ENCODE measurements at places on chromosomes 5 and 9.

DNA sequence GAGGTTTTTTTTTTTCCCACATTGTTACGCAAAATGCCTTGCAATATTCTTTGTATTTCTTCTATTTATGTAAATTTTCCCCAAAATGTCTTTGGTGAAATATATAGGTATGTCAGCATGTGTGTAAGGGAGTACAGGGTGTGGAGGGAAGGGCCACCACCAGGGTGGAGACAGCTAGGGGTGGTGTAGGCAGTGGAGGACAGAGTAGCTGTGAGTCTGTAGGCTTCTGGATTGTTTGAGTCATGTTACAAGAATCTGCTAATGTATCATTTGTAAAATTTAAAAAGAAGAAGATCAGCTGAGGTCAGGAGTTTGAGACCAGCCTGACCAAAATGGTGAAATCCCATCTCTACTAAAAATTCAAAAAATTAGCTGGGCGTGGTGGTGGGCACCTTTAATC lies 175.5 kb downstream of the NXNL2 start:
- no peak for DNase-seq

- no peak for DNase-seq
Observed at GRCh38 chr5:56313004-56313531, 79.9 kb upstream of the ANKRD55 start.

DNA sequence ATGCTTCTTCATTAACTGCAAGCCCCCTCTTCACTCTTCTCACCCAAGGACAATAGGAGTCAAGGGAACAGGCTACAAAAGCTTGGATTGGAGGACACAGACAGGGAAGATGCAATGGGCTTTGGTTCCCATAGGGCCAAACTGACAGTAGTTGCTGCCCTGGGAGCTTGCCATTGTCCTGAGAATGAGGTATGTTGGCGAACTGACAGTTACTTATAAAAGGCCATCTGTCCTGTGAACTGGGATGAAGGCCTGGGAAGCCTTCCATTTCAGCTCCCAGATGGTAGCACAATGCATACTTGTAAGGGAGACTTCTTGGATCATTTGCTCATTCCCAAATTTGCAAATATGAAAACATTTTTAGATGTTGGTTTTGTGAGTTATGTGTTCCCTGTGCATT lies 88.9 kb downstream of the SNCAIP start:
- no peak for DNase-seq

GRCh38 chr9:129560881-129561306 lies 60.0 kb downstream of the C9orf50 start:
- no peak for DNase-seq

DNA sequence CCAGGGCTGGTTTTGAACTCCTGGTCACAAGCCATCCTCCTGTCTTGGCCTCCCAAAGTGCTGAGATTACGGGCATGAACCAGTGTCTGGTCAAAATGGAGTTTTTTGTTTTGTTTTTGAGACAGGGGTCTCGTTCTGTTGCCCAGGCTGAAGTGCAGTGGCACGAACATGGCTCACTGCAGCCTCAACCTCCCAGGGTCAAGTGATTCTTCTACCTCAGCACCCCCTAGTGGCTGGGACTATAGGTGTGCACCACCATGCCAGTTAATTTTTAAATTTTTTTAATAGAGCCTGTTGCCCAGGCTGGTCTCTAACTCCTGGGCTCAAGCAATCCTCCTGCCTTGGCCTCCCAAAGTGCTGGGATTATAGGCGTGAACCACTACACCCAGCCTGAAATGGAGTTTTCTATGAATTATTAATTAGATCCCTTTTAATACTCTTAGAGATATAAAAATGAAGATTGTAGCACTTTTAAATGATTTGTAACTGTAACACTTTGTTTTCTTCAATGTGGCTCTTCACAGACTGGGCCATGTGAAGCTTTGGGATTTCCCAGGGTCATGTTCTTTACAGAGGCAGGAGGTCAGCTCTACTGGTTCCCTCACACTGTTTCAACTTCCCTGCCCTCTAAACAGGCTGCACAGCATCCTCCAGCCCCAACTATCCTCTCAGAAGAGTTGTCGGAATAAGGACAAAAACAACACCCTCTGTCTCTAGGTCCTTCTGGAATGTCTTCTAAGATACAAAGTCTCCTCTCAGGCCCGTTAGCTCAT lies 32.7 kb upstream of the SPARC start:
- no peak for DNase-seq

DNA sequence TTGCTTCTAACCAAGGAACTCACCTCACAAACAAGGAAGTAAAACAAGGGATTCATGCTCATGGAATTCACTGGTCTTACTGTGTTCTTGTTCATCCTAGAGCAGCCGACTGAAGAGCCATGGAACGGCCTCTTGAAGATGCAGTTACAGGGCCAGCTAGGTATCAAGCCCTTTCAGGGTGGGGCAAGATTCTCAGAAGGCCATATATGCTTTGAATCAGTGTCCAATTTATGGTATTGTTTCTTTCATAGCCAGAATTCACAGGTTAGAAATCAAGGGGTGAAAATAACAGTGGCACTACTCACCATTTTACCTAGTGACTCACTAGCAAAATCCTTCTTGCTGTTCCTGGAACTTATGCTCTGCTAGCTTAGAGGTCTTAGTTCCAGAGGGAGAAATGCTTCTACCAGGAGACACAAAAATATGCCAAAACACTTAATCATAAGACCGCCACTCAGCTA lies 159.5 kb upstream of the CDH10 start:
- DNase-seq: no peak

GRCh38 chr9:127116957-127117356 lies 5.5 kb downstream of the ANGPTL2 start:
- no peak for DNase-seq

DNA sequence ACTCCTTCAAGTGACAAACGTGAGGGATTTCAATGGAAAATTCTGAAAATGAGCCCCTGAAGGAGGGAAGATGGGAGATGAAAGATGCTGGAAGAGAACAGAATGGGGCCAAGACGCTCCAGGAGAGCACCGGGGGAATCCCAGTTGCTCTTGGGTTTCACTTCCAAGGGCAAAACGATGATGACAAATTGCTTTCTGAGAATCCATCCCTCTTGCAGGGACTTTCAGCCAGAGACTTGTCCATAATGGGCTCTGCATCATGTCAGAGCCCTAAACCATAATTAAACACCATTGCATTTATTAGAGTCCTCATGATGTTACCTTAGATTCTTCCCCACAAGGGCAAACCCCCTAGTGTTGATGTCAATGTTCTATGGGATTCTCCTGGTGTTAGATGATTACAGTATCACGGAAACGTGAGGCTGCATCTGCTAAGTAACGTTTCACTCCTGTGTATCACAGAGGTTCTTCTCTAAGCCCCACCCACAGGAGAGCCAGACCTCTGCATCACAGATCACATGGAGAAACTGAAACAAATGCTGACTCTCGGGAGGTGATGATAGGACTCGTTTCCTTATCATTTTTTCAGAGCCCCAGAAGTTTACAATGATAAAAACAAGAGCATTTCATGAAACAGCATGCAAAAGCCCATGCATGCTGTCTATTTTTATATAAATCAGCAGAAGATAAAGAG lies 114.4 kb downstream of the TENT4A start:
- no peak for DNase-seq

DNA sequence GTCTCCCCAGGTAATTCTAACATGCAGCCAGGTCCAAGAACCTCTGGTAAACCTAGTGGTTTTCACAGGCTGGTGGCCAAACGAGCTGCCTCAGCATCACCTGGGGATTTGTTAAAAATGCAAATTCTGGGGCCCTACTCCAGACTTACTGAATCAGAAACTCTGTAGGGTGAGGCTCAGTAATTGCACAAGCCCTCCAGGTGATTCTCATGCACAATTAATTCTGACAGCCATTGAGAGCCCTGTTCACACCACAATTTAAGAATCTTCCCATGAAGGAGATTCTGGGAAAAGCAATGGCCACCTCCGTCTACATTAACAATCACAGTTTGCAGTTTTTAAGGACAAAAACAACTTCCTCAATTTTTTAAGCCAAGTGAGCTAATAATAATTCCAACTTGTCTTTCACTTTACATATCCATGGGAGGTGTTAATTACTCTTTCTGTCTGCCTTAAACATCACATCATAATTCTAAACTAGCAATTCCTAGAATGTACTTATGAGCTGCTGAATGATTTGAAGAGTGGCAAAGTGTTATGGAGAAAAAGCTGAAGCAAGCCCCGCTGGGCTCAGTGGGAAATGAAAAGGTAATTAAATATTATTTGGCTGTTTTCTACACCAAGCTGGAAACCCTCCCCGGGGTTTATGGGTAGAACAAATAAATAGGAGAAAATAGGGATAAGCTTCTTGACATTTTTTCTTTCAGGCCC lies 70.0 kb downstream of the GLDC start:
- no peak for DNase-seq

DNA sequence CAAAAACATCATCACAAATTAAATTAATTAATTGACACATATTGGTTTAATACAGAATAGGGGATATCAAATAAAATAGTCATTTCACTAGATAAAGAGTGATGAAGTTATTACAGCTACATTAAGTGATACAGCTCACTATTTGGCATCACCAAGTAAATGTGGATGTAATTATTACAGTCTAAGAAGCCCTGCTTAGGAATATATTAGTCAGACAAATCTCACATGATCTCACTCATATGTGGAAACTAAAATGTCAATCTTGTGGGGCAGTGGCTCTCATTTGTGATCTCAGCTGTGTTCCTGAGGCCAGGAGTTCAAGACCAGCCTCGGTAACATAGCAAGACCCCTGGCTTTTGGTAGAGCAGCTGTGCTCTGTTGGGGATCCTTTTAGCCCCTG lies 233.4 kb upstream of the RGMB start:
- no peak for DNase-seq

- DNase-seq: no peak
Observed at GRCh38 chr5:173534664-173535063, 81.8 kb downstream of the BOD1 start.

DNA sequence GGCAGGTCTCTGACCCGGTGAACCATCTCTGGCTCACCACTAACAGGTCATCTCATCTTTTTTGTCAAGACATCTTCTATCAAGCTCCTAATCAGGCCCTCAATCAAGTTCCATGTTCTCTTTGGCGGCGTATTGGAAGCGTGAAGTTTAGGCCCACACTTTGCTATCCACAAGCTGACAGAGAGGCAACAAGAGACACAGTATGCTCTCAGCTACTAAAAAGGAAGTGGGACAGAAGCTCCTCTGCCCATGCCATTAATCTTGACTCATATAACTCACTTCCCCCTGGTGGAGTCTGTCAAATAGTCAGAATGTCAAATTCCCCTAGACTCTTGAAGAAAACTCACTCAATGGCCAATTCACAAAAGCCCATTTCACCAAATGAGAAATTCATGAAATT lies 77.6 kb upstream of the TMC1 start:
- DNase-seq: no peak
